Activated CD8-positive, alpha-beta memory T cell treated with anti-CD3 and anti-CD28 coated beads for 4 hours (primary cell): ENCODE measurements at places on chromosomes 7 and 10.

GRCh38 chr7:130515315-130516040, 23.6 kb downstream of the MEST start:
- no peak for DNase-seq

DNA sequence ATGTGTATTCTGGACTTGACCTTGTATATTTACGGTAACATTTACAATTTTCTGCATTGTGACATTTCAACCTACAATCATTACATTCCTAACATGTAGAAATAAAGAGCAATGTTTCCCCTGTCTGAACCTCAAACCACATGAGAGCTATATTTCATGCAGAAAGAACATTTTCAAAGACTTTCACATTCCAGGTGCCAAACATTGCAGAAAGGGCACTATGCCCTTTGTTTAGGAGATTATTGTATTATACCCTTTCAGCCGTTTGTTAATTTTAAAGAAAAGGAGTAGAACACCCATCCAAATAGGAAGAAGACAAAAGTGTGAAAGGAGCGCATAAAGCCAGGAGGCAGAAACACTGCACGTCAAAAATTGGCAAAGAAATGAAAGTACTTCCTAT, 260.4 kb downstream of the RELN start:
- no peak for DNase-seq

- no peak for DNase-seq
These were observed 42.0 kb downstream of the ZNF783 start for GRCh38 chr7:149304006-149304405.

- DNase-seq = no peak
These were observed 126.4 kb upstream of the FZD1 start for GRCh38 chr7:91137788-91138368.

- DNase-seq = peak; percentile 64
These were observed 49.1 kb downstream of the APBB1IP start for GRCh38 chr10:26486990-26487850.

DNA sequence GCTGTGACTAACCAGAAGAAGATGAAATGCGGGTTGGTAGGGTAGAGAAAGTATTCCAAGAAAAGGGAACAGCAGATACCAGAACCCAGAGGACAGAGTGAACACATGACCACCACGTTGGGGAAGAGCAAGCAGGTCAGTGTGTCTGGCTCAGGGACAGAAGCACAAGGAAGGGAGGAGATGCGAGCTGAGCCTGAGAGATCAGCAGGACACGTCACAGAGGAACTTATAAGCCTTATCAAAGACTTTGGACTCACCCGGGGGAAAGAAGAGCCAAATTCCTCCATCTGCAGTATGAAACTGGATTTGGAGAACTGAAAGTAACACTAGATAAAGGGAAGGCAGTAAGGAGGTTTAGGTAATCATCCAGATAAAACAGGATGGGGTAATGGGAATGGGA, 232.1 kb upstream of the NPVF start:
- DNase-seq = no peak

DNA sequence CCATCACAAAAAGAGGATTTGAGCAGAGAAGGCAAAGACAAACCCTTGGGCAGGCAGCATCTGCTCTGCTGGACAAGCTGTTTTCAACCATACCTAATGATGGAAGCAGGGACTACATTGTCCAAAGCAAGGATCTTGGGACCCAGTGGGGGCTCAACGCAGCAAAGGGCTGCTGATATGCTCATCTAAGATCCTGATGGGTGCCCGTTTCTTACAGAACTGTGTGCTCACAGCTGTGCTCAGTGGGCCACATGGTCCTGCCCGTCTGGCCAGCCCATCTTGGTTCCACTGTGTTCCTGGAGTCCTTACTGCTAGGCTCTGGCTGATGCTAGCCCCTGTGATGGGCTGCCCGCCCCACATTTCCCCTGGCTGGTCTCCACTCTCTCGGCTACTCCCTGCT, 36.1 kb downstream of the GPRIN2 start:
- no peak for DNase-seq

DNA sequence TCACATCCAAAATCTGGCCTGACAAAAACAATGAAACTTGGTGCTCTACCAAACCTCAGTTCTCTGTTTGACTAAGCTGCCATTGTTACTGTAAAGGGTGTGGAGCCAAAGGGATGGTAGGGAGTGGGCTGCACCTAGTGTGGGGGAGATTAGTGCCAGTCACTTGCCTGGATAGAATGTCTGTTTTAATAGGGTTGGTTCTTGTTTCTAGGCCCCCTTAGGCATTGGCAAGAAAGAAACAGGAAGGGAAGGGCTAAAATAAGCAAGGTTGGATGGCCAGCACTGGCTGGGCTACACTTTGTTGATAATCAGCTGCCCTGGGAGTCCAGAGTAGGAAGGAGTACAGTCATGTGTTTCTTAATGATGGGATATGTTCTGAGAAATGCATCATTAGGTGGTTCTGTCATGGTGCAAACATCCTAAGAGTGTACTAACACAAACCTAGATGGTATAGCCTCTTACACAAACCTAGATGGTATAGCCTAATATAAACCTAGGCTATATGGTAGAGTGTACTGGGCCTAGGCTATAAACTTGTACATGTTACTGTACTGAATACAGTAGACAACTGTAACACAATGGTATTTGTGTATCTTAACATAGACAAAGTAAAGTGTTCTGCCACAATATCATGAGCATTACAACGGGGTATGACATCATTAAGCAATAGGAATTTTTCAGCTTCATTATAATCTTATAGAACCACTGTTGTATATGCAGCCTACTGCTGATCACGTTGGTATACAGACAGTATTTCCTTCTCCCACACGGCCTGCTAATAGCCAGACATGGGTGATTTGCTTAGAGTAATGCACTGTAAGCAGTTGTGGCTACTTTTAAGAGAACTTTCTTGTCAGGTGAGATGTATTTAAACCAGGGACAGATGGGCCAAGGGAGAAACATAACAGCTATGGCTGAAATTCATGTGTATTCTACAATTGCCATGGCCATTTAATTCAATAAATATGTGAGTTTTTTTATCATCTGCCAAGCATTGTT, 15.4 kb downstream of the BBIP1 start:
- DNase-seq = no peak

- no peak for DNase-seq
These were observed 261.6 kb downstream of the CELF2 start for GRCh38 chr10:11279314-11279713.

DNA sequence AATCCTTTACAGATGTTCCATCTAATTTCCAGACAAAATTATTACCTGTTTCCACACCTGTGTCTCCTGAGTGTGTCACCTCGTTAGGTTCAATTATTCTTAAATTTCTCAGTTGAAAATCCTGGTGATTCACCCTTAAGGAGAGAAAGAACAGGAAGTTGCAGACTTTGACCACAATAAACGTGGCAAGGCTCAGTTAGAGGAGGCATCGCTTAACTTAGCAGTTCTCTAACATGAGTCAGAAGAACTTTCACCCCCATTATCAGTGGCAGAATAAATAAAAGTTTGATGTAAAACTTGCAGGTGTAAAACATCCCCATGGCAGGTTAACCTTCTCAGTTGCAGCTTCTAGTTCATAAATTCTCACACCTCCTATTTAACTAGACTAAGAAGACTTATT, 8.3 kb downstream of the XPNPEP1 start:
- no peak for DNase-seq

DNA sequence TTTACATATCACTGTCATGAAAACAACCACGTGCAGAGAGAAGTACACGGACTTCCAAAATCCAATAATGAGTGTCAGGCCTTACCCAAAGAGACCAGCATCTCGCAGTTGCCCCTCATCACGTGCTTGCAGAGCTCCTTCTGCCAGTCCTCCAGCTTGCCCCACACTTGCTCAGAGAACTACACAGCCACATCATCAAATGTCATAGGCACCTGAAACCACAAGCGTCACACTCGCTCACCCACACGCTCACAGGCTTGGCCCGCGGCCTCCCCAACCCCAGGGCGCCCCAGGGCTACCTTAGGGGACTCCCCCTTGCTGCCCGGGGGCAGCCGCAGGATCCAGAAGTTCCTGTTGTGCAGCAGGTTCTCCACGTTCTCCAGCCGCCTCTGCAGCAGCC, 123.4 kb upstream of the ZNF746 start:
- no peak for DNase-seq

GRCh38 chr7:91164506-91164905, 99.7 kb upstream of the FZD1 start:
- no peak for DNase-seq

- DNase-seq = no peak
These were observed 25.5 kb upstream of the HPS1 start for GRCh38 chr10:98472196-98472595.

GRCh38 chr10:111278266-111278665, 201.4 kb downstream of the ADRA2A start:
- no peak for DNase-seq

GRCh38 chr7:106041140-106041717, 70.9 kb downstream of the SYPL1 start:
- DNase-seq = no peak

GRCh38 chr7:70477036-70478010, 654.6 kb upstream of the GALNT17 start:
- DNase-seq = no peak
